Stimulated activated naive CD4-positive, alpha-beta T cell (primary cell): ENCODE measurements at places on chromosomes 2 and 18.
A peak's percentile ranks its signal among the peaks of the same experiment; 100 is the strongest.

GRCh38 chr2:241788135-241788534 is 11.5 kb downstream of the GAL3ST2 start:
- no peak for DNase-seq

- DNase-seq = peak; percentile 38
Measured at GRCh38 chr2:10328670-10329579, 26.2 kb downstream of the HPCAL1 start.

DNA sequence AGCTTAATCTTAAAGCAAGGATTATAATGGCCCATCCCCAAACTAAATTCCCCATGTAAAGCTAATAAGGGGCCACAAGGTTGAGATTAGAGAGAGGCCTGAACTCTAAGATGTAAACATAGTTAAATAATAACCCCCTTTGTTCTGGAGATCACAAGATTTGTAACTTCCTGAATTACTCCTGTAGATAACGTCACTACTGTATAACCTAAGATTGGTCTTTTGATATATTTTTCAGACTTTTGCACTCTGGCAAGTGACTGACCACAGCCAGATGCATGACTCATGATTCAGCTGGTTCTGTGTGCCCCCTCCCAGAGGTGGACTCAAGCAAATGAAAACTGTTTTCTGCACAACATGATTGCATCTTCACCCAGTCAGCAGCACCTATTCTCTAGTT is 686.0 kb upstream of the DDX18 start:
- DNase-seq = no peak

DNA sequence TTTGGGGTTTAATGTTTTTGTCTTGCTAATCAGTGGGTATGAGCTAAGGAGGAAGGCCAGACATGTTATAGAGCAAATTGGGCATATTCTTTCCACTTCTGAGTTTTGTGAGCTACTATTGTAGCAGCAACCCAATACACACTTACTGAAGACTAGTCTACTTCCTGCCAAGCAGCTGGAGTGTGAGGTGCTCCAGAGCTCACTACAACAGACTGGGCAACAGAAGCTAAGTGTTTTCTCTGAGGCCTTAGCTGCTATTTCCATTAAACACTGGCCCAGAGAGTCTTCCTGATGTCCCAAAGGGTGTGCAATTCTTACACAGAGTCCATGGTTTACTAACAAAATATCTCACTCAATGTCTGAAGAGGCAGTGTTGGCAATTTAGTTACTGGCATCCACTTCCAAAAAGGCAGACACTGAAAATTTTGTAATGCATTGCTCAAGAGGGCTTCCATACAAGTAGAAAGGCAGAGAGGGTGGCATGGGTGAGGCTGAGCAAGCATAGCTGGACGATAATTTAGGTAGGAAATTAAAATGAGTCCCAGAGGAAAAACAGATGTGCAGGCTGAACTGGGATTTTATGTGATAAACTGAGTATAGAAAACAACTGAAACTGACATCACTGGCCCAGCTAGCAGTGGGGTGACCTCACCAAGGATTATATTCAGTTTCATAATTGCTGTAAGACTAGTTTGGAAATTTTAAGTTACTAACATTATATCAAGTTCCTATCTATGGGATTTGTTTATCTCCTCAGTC is 68.6 kb downstream of the ZC3H6 start:
- DNase-seq = no peak

DNA sequence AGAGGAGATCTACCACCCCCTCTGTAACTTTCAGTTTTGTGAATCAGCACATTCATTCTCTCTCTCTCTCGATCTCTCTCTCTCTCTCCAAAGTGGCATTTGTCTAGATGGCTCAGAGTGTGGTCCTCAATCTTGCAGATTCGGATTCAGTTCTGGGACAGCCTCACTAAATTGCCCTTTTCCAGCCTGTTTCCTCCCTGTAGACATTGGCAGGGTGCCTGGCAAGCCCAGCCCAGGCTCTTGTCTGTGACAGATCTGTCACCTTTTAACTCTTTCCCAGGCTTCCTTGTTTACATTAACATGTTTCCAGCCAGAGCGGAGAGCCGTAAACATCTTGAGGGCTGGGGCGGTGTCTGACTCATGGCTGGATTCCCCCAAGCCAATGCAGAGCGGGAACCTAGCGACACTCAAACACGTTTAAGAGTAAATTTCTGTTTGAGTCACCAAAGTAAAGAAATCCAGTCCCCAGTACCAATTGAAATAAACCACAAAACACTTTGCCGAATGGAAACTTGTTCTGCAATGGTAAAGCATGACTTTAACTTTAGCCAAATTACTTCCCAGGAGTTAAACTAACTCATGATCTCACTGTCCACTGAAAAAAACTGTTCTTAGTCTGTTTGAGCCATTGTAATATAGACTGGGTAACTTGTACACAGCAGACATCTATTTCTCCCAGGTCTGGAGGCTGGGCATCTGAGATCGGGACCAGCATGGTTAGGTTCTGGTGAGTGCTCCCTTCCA is 6.6 kb upstream of the CYP27C1 start:
- no peak for DNase-seq

DNA sequence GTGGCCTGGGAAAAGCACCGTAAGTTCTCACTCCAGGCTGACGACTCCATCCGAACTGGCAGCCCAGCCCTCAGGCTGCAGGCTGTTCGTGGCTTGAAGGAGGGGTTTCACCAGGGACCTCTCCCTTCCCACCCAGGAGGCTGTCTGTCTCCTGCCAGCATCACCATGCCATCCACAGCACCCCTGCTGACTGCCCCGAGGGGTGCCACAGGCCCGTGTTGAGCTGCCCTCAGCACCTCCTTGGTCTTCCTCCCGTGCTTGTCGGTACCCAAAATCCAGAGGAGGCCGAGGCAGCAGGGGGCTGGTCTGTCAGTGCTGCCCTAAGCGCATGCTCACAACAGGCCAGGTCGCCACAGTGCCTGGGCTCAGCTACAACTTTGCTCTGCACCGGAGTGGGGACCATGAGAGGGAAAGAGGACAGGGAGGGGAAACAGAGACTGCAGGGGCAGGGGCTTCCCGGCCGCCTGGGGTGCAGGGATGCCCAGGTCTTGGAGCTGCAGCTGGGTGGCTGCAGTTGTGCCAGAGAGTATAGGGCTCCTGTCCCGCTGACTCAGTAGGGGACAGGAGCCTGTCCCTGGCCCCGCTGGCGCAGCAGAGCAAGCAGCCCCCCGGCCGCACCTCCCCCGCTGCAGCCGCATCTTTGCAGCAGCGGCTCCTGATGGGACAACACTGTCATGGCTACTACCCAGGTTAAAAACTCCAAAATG is 963.7 kb upstream of the CRIM1 start:
- no peak for DNase-seq

DNA sequence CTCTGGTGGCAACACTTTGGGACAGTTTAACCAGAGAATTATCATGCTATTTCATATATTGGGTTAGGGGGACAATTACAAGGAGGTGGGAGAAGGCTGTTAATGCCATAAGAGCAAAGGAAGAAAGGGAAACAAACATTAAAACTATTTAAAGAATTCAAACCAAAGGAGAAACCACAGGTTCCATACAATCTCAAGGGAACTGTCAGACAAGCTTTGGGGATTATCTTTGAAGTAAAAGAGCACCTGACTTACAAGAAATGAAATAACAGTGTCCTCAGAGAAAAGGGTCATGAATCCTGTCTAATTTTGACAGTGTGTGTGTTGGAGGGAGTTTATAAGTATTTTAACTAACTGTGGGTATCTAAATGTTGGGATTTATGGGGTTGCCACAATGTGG is 44.4 kb downstream of the CERS6 start:
- no peak for DNase-seq

DNA sequence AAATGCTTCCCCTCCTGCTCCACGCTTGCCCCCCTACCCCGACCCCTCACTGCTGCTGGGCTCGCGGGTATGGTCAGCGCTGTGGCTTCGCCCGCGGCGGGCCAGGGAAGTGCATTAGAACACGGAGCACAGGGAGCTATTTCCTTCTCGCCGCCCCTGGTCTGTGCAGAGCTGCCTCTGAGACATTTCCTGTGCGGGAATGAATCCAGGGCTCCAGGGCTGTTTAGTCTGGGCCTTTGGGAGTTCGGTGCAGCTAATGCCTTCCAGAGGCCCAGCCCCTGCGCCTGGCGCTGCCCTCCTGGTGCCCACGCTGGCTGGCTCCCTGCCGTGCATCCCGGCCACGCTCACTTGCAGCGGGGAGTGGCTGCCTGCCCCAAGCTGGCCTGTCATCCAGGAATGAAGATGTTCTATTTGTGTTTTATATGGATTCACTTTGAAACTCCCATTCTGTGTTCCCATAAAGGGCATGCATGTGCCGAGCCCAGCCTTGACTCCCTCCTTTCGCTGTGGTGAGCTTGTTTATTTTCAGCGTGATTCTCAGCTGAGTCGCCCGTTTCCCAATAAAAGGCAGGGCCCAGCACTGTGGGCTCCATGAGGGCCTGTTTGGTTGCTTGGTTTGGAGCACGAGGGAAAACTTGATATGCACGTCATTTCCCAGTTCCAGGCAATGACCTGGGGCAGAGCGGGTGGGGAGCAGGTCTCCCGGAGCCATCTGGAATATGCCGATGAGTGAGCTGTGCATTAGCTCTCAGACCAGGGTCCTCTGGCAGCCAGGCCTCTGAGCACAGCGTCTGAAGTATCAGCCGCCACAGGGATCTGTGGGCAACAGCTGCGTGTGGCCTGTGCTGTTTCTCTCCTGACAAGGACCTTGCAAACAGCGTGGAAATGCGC is 42.7 kb downstream of the SH3RF3 start:
- DNase-seq = no peak

GRCh38 chr2:11676640-11677039 is 6.6 kb upstream of the NTSR2 start:
- no peak for DNase-seq

- DNase-seq = no peak
Measured at GRCh38 chr2:79780781-79781180, 267.9 kb downstream of the CTNNA2 start.

- no peak for DNase-seq
Measured at GRCh38 chr2:174965992-174966744, 39.0 kb downstream of the CHN1 start.

DNA sequence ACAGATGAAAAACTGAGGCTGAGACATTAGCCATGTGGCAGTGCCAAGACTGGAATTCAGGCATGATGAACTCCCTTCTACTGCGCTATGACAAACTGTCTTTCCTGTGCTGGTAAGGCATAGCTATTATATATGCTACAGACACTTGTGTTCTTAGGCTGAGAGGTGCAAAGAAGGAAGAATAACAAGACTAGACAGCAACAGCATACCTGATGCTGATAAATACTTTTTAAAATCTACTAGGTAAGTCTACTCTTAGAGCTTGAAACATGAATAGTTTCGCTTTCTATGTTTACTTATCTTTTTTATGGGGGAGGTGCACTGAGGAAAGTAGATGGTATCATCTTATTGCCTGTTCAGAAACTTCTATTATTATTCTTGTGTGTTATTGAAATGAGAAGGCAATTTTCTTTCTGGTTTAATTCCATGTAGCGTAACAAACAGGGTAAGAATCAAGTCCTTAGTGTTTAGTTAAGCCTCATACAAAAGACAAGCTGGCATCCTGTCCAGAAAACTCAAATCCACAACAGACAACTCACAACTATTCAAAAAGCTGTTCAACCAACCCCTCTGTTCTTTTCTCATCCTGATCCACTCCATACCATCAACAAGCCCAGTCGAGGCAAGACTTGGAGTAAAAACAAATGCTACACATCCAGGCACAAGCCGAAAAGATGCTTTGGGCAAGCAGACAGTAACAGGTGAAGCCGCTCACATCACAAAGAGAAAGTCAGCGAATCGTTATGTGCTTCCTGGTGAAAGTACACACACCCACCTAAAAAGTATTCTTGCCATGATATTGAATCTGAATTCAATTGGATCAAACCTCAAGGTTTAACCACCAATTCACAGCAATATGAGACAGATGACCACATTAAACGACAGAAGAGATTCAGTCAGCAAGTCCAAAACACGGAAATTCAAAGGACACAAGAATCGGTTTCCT is 1.5 kb downstream of the TTC32 start:
- peak; percentile 59 for DNase-seq

GRCh38 chr2:153043385-153043784 is 325.0 kb downstream of the ARL6IP6 start:
- DNase-seq = no peak

DNA sequence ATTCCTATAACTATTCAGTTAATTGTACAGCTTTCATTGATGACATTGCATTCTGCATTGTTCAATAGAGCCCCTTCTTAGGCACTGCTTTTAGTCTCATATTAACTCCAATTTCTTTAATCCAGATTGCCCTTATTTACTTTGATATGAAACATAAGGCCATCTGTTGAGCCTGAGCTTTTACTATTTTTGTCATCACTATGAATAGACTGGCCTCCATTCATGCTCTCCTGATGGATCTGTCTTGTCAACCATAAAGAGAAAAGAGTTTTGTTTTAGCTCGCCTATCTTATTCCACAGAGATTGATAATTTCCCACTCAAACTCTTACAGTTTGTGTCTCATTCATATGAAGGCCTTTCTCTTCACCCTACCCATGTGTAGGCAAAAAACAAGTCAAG is 159.2 kb upstream of the DTNA start:
- DNase-seq = no peak
